ENCODE measurements at places on chromosomes 3 and 15.

DNA sequence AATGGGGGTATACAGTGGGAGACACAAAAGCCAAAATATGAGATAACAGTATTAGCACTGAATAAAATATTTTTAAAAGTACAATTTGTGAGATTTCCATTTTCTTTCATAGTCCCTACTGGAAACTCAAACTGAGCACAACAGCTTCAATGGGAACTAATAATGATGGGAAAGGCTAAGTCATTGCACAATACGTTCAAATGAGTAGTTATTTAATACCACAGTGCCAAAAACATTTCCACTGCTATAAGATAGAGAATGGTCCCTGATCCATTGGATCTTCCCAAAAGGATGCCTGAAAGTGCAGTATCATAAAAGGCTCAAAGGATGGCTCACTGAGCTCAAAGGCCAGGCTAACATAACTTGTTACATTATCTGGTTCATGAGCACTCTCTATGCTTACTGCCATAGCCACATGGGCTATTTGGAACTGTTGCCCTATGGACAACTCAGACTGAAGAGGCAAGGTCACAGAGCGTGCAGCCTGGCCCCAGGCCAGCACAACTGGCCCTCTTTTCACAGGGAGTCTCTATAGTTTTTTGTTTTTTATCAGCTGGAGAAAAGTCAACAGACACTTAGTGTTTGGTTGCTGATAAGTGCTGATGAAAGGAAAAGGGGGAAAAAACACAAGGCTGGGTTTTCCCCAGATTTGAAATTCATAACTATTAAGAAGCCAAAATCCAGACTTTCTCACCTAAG, 54.1 kb upstream of the PPIB start:
- DNase-seq: no peak

DNA sequence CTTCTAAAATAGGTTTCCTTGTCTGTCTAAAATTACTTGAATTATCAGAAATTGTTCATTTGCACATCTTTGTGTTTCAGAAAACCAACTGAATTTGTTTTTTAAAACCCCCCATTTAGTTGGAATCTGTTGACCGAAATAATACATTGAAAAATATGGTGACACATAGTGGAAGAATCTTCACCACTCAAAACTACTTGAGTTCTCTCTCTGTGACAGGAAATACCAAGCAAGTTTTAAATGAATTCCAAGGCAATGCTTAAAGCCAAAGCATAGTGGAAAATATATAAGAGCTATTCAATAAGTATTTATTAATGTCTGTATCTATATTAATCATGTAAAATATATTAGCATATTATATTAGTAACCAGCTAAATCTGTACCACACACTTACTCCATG, 224.9 kb upstream of the COL8A1 start:
- no peak for DNase-seq

DNA sequence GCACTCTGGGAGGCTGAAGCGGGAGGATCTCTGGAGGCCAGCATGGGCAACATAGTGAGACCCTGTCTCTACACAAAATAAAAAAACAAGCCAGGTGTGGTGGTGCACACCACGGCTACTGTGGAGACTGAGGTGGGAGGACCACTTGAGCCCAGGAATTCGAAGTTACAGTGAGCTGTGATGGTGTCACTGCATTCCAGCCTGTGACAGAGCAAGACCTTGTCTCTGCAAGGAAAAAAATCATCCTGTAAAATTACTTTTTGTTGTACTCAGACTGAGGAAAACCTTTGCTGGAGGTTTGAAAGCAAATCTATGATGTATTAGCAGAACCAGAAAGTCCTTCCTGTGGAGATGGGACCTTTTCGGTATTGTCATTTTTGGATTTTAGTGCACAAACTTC, 63.3 kb downstream of the ATP1B3 start:
- DNase-seq: no peak

DNA sequence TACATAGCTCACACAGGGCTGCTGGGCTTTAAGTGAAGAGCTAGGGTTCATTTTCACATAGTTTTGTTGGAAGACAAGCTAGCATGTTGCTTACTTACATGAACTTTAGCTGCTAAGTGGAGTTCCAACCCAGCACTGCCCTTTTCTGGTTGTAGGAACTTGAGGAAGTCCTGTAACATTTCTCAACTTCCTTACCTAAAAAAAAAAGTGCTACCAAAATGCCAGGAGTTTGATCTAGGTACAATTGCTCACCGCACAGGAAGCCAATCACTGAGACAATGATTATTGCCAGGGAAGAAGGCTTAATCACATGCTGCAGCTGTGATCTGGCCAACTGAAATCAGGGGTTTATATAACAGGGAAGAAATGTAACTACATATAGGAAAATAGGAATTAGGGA, 52.8 kb downstream of the IL12A start:
- DNase-seq: no peak

Measured in NCI-H1048 (cell line).